ENCODE measurements at places on chromosomes 7 and 10.

GRCh38 chr10:132512693-132513345 is 24.8 kb upstream of the INPP5A start:
- DNase-seq, result no peak

DNA sequence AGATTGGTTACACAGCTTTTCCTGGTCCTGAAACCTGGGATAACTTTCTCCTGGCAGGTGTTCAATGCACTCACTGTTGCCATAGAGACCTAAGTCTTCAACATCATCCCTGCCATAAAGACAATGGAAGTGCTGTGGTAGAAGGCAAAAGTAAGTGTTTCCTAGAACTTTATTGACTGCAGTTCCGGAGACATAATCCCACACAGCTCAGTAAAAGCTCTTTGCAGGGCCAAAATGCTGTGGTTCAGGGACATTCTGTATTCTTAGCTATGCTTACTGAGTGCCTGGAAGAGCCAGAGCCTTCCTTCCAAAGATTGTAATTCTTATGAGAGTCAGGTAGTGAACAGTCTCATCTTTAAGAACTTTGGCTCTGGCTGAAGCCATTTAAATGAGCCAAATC is 5.3 kb downstream of the WIPF3 start:
- no peak for DNase-seq

DNA sequence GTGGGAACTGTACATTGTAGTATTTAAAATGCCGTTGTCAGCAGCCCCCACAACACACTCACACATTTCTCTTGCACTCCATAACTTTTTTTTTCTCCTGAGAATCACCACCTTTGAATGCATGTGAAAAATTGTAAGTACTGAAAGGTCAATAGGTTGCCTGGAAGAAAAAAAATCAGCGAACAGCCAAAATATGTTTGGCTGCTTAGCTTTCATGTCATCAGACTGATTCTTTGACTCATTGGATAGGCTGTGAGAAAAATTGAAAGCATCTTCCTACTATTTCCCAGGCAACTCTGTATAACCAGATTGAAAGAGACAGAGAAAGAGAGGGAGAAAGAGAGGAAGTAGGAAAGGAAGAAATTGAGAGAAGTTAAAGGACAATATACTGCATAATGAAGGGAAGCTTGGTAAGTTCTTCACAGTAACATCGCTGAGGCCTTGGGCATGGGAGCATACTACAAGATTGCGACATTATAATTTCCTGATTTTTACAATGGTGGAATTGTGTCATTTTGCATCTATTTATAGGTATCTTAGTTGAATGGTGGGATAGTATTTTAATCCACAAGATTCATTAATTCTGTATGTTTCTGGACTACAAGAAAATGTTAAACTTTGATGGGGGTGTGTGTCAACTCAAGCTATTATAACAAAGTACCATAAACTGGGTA is 249.3 kb upstream of the KCND2 start:
- peak; percentile 31 for DNase-seq

DNA sequence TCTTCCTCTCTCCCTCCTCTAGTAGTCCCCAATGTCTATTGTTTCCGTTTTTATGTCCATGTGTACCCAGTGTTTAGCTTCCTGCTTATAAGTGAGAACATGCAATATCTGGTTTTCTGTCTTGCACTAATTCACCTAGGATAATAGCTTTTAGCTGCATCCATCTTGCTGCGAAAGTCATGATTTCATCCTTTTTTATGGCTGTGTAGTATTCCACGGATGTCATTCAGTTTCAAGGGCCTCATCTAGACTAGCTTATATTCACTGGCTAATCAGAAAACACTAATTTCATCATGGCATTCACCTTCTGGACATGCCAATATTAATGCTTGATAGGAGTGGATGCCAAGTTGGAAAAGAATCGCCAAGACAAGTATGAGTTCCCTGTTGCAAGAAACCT is 619.6 kb upstream of the AUTS2 start:
- DNase-seq, result no peak

- DNase-seq, result peak; percentile 99
Measured at GRCh38 chr10:84244651-84245270, at the start of gene RGR. Gene RGR (plus strand): TSS chr10:84245053. CDS start chr10:84245091, 38 bp downstream.

- no peak for DNase-seq
Measured at GRCh38 chr7:157282141-157282801, 54.5 kb upstream of the DNAJB6 start.

DNA sequence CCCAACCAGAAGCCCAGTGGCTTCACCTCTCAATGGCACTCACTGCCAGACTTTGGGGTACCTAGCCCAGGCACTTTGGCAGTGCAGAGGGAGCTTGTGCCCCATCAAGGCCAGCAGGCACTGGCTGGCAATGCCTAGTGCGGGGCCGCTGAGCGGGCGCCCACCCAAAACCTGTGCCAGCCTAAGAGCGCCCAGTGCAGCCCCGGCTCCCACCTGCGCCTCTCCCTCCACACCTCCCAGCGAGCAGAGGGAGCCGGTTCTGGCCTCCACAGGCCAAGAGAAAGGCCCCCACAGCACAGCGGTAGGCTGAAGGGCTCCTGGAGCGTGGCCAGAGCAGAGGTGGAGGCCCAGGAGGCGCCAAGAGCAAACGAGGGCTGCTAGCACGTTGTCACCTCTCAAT is 930.8 kb downstream of the IPMK start:
- no peak for DNase-seq

GRCh38 chr10:27341001-27341400 is 100.4 kb upstream of the ACBD5 start:
- DNase-seq, result no peak

DNA sequence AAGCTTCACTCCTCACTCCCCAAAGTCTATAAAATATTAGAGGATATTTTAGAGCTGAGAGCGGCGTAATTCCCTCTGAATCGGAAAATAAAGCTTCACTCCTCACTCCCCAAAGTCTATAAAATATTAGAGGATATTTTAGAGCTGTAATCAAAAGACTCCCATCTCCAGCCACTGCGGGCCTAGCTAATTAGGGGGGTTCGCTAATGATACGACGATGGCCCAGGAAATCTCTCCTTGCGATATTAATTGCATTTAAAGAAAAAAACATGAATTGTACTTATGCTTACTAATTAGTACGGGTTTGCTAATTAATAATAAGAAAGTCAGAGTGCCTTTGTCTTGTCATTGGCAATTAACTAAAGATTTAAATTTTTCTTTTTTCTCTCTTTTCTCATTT is 235.9 kb downstream of the MAD1L1 start:
- DNase-seq, result no peak

GRCh38 chr10:119176166-119176565 is 2.4 kb downstream of the PRDX3 start:
- DNase-seq, result no peak

DNA sequence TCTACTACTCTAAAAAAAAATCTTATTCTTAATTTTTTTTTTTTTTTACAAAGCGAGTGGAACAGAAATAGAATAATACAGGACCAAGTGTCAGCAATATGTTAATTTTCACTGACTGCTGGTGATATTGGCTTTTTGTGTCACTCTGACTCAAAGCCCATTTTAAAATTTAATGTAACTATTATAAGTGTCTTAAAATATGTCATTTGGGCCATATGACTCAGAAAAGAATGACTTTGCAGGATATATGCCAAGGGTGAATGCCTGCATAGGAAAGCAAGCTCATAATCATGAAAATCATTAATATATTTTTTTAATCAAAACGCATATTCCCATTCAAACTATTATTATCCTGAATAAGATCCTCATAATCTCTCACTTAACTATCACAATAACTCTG is 149.2 kb downstream of the GNAT3 start:
- DNase-seq, result no peak

DNA sequence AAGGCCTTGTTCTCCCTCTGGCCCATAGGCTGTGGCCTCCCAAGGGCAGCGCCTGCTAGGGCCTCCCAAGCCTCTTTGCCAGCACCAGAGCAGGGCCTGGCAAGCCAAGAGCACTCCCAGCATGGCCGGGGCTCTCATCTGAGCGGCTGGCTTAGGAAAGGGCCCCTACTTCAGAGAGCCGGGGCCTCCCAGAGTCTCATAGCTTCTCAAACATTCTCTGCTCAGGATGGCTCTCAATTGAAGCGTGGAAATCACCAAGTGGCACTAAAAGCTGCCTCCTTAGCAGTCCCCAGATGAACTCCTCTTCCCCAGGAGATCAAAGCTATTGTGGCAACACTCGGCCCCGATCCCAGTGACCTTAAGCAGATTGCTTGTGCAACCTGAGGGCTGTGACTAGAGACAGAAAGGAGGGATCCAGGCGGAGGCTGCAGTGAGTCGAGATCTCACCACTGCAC is 69.4 kb downstream of the FAM53B start:
- DNase-seq, result no peak

- DNase-seq, result no peak
Measured at GRCh38 chr10:120998251-120998650, 147.1 kb downstream of the WDR11 start.

GRCh38 chr7:124205526-124205925 is 172.7 kb upstream of the TMEM229A start:
- DNase-seq, result no peak

DNA sequence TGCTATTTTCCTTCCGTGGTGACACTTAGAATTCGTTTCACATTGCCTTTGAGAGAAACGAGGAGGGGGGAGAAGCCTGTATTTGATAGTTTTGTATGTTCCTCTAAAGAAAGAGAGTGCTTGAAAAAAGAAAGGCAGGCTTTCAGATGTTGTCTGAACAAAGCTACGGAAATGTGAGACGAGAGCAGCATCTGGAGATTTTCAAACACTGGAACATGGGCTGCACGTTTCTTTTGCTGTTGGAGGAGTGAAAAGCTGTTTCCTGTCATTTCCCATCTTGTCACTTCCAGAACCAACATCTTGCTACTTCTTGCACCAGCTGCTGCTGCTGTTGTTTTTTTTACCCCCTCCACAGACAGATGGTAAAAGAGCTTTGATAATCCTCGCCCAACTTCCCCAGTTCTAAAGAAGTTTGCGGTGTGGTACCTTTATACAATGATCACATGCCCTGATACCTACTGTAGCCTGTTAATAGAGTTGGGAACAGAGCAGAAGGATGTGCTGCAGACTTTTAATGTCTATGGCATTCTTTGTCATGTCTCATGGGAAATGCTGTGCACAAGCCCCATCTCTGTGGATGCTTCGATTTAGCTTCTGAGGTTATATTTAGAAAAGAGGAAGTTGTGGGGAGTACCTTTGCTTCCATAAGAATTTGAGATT is 408.1 kb downstream of the AUTS2 start:
- DNase-seq, result no peak

DNA sequence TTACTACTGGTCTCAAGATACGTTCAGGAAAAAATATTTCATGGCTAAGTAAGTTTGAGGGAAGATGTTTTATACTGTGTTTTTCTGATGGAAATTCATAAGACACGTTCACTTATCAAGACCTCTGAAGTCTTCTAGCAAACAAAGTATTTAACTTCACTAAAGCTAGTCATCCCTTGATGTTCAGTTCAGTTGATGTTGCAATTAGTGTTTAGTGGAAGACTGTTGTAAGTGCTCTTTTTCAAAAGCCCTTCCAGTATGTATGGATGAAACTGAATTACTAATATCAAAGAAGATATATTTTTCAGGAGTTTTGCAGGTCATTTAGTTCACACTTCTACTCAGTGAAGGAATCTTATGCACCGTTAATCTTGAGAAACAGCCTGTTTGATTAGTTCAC is 25.1 kb downstream of the CUL1 start:
- DNase-seq, result no peak

GRCh38 chr10:110864662-110865140 is 7.0 kb upstream of the PDCD4 start:
- no peak for DNase-seq

DNA sequence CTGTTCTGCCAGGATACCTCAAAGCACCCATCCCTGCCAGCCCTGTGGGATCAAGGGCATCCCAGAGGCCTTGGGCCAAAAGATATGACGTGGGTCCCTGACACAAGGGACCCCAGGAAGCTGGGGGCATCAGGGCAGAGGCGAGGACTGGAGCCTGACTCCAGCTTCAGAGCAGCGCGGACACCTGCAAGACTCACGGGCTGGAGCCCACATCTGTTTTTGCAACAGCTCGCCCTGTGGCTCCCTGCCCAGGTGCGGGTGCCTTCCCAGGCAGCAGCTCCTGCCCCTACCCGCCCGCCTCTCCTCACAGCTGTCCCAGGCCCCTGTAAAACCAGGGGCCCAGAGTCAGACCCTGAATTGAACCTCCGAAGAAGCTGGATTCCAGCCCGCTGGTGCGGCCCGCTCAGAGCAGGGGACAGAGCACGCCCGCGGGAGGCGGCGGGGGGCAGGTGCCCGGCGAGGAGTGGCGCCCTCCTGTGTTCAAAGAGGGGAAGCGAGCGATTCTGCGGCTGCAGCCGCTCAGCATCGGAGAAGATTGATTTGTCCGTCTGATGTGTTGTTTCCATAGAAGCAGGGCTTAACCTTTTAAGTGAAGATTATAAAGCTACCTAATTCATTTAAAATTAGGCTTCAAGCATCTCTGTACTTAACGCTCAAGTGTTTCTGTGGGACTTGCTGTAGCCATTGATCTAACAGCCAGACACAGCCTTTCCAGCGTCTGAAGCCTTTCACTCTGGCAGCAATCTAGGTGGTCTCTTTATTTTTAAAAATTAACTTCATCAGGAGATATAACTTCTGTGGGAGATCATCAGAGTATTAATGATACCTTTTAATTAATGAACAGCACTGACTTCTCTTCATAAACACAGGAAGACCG is 88.4 kb downstream of the BEND7 start:
- peak; percentile 20 for DNase-seq

DNA sequence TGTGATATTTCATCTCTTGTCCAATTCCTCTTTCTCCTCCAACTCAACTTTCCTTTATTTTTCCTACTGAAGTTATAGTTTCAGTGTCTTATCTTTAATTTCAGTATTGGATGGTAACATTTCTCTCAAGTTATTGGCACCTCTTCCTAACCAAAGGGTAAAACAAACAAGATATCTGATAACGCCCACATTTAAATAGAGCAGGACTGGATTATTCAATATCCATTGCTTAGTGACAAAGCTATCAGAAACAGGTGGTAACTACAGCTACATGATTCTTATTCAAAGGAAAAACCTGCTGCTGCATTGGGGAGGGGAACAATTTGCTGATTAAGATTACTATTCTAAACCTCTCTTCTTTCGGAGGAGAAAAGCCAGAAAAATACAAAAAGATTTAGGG is 87.8 kb downstream of the TAF3 start:
- DNase-seq, result no peak

- no peak for DNase-seq
Measured at GRCh38 chr10:7329219-7329618, 81.6 kb downstream of the SFMBT2 start.

DNA sequence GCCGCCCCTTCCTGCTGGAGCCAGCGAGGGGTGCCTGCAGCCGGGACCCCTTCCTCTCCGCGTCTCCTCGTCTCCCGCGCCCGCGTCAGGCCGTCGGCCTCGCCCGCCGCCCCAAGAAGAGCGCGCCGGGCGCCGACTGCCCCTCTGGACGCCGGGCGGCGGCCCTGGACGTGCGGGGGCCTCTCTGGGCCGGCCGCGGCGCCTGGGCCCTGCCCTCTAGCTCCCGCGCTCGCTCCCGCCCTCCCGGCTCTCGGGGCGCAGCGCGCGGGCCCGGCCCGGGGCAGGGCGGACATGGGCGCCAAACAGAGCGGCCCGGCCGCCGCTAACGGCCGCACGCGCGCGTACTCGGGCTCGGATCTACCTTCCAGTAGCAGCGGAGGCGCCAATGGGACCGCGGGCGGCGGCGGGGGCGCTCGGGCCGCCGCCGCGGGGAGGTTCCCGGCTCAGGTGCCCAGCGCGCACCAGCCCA is 704 bp downstream of the ZNRF2 start:
- no peak for DNase-seq

Measured in foreskin melanocyte (primary cell).